ENCODE measurements at places on chromosomes 12 and 14.

DNA sequence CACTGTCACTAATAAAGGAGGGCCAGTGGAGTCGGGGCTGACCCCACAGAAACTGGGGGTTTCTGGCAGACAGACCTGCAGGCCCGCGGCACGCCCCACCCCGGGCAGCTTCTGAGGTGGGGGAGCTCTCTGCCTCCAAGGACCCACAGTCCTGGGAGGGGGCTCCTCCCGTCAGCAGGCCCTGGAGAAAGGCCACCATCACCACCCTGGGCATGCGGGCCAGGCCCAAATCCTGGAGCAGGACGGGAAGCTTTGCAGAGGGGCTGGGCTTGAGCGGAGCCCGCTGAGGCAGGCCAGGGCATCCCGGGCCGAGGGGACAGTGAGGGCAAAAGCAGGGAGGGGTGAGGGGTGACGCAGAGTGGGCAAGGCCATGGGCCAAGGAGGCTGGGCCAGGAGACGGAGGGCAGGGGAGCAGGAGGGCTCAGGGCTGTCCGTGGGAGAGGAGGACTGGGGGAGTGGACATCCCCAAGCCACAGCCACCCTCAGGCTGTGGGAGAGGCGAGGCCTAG is 11.1 kb upstream of the GPR132 start:
- no peak for DNase-seq

DNA sequence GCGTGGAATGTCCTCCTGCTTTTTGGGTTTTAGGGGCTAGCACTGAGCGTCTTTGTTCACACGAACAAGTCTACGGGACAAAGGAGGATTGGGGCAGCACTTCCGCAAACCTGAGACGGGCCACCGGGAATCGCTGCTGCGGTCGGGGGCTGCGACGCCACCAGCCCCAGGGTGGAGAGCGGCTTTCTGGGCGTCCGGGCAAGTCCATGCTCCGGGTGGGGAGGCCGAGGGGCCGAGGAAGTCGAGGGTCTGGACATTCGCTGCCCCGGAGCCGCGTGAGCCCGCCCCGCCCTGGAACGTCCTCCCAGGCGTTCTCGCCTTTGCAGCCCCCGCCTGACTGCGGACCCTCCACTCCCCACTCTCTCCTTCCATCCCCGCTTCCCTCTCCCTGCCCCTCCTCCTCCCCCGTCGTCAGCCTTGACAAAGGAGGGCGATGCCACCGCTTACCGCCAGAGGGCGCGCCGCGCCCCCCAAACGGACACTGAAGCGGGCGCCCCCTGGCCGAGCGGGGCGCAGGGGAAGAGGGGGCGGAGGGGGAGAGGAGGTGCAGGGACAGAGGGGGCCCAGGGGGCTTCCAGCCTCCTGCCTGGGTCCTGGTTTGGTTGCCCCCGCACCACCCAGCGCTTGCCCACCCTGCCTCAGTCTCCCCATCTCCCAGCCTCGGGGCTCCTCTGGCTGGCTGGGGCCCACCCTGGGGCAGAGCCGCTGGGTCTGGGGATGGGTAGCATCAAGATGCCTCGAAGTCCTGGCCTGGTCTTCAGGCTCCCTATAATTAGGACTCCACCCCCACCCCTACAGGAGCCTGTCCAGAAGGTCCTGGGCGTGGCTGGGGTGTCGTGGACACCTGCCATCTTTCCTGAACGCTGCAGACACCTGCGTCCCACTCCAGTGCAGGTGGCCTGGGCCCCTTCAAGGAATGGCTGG is 39.1 kb upstream of the INF2 start:
- DNase-seq = peak; percentile 85

GRCh38 chr12:54175200-54175963 is 13.4 kb downstream of the SMUG1 start:
- DNase-seq = no peak

- DNase-seq = no peak
Measured at GRCh38 chr12:69265205-69265604, 25.8 kb downstream of the CPSF6 start.

DNA sequence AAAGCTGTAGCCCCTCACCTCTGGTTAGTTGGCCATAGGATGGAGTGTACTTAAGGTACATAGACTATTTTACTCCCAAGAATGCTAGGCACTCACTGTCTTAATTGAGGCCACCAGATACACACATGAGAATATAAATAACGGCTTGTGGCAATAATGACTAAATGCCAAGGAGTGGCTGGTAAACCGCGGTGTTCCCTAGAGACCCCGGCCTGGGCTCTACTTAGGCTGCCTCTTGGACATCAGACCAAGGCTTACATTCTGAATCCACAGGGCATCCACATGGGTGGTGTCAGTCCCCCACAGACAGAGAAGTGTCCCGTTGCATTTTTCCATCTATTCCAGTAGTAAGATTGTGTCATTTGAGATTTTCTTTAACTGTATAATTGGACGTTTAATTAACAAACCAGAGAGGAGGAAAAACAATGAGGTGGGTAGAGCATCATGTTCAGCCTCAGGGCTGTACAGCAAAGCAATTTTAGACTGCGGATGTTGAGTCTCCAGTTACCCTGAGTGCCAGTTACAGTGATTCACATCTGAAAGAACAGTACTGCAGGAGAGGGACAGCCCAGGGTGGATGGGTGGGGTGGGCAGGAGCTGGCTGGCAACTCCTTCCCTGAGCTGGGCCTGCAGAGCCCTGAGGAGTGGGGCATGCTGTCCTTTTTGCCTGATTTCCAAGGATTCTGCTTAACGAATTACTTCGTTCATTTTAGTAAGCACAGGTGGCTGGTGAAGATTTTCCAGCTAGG is 20.5 kb downstream of the CKB start:
- DNase-seq = no peak

GRCh38 chr12:124756166-124756565 is 107.5 kb downstream of the SCARB1 start:
- no peak for DNase-seq

DNA sequence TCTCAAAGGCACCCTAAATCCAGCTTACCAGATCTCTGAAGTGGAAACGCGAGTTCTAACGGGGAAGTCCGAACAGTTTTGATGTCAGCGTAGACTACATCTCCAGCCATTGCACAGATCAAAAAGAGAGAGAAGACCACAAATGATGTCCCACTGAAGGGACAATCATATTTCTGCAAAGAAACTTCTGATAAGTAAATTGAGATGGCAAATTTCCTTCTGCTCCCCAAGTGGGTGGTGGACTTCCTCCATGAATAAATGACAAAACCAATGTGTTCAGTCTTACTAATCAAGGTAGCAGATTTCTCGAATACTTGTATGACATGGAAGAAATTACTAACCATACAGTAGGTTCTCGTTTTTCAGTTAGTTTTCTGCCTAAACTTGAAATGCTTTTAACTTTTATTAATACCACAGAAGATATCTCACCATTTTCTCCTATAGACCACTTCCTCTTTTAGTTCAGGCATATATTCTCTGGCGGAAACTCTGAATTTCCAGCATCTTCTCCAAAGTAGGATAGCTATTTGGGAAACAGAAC is at the start of gene CLECL1:
TSS of gene CLECL1 (minus strand) at position 177 of the 541 bp plus-strand sequence.
- DNase-seq = no peak

GRCh38 chr14:43539210-43539609 is 967.9 kb downstream of the FSCB start:
- peak; percentile 3 for DNase-seq

- no peak for DNase-seq
Measured at GRCh38 chr14:102878174-102878969, 44.1 kb upstream of the AMN start.

- no peak for DNase-seq
Measured at GRCh38 chr12:65307169-65307501, 28.7 kb downstream of the MSRB3 start.

DNA sequence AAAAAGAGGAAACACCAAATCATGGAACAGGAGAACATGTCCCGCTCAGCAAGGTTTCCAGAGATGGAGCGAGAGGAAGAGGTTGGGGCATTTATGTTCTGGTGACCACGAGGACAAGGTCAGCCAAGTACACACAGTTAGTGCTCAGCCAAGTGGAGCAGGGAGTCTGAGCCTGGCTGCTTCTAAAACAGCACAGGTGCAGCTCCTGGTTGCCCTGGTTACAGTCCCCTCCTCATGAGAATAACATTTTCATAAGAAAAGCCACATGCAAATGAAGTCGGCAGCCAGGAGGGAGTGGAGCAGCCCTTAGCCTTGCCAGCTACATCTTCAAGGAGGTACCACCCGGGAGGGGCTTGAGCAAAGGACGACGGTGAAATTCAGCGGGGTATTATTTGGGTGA is 81.8 kb downstream of the NOS1 start:
- no peak for DNase-seq

GRCh38 chr12:26028953-26029735 is 70.7 kb downstream of the RASSF8 start:
- DNase-seq = peak; percentile 39

GRCh38 chr14:81179631-81180030 is 41.1 kb downstream of the GTF2A1 start:
- no peak for DNase-seq

DNA sequence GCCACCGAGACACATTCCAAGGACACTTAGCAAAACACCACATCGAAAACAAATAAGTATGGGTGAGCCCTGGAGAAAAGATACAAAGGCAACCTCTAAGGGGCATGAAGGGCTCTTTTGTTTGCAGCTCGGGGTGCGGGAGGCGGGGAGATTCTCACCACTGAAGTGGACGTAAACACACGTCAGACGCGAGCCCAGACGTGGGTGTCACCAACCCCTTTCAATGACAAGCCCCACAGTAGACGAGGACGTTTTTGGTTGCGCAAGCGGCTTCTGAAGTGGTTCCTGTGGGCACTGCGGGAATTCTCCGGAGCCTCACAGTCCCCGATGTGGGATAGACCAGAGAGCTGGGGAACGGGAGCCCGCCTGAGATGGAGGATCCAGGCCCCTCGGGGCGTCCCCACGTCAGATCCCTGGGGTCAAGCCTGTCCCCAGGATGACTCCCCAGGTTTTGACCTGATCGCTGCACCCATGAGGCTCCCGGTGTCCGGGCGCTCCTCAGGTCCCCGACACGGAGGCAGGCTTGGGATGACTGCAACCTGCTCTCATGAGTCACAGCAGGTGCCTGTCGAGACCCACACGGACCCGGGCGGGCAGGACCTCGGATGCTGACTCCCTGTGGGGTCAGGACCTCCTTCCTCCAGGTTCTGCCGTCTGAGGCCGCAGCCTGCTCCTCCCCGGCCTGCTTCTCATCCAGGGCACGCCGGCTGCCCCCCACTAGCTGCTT is 20.3 kb upstream of the ADGRD1 start:
- no peak for DNase-seq

DNA sequence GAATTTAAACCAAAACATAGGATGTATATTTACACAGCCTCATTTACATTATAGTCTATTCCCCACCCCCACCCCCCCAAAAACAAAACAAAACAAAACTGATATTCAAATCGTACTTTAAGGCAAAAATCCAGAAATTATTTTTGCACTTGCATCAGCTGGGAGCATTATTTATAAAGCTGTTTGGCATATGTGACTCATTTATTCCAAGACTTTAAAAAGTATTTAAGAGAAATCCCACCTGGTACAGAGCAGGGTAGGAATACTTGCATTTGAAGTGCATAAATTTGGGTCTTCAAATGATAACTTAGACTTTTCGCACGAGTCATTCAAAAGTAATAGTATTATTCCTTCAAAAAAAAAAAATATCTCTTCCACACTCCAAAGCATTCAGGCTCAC is 1.1 kb downstream of the KLHL28 start:
- DNase-seq = no peak

DNA sequence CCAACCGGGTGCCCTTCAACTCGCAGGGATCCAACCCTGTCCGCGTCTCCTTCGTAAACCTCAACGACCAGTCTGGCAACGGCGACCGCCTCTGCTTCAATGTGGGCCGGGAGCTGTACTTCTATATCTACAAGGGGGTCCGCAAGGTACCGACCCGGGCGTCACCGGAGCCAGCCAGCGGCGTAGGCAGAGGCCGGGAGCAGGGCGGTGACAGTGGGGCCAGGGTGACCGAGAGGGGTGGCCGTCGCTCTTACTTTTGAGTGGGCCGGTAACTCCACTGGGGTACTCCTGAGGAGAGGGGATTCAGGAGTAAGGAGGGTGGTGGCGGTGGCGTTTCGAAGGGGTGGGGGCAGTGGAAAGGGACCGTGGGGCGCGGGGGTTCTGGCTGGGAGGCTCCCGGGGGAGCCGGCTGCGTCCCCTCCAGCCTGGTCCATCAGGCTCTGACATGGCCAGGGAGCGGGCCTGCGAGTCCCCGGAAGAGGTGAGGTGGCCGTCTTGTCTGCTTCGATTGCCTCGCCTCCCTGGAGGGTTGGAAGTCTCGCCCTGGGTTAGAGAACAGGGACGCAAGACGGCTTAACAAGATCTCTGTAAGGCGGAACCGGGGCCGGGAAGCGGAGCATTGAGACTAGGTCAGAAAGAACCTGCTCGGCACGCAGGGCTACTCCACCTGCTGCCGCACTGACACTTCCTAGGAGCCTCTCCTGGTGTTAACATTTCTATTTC is 491 bp downstream of the WDR20 start:
- DNase-seq = peak; percentile 24

DNA sequence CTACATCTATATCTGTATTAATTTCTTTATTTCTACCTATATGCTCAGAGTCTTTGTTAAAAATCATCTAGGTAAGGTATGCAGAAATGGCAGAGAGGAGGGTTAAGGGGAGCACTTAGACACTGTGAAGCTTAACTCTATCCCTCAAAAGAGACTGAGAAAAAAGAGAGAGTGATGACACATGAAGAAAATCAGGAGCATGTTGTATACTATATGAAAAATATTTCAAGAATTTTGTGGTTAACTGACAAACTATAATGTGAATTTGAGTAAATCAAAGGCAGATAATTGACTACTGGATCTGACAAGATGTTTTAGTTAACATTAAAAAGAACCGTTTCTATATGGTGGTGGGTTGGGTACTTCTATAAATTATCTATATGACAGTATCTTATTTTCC is 1814.2 kb upstream of the SEL1L start:
- peak; percentile 46 for DNase-seq

GRCh38 chr14:65103150-65103760 is 938 bp upstream of the MAX start:
- peak; percentile 74 for DNase-seq

DNA sequence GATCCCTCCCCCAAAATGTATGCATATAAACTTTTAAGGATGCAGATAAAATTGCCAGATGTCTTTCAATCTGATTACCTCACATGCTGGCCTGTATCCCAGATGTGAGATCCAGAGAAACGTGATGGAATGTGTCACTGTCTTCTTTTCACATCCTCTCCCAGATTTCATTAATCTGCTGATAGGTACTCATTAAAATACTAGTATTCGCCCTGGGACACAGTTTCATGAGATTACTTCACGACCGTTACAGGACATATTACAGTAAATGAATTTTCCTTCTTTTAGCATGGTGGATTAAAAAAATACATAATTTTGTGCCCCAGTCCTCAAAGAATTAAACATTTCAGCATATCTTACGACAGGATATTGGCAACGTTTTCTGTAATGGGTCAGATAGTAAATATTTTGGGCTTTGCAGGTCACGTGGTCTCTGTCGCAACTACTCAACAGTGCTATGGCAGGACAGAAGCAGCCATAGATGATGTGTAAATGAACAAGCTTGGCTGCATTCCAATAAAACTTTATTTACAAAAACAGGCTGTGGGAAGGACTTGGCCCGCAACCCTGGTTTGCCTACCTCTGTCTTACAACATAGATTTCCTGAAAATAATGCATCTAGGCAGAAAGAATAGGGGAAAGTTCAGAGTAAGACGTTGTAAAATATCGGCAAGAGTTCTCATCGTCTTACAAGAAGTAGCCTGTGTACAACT is 156.0 kb upstream of the DIO3 start:
- no peak for DNase-seq

Measured in HTR-8/SVneo (cell line).